ENCODE measurements at places on chromosomes 3 and 15.

GRCh38 chr3:38549957-38550840 lies 54.1 kb downstream of the EXOG start:
- peak; percentile 38 for DNase-seq

DNA sequence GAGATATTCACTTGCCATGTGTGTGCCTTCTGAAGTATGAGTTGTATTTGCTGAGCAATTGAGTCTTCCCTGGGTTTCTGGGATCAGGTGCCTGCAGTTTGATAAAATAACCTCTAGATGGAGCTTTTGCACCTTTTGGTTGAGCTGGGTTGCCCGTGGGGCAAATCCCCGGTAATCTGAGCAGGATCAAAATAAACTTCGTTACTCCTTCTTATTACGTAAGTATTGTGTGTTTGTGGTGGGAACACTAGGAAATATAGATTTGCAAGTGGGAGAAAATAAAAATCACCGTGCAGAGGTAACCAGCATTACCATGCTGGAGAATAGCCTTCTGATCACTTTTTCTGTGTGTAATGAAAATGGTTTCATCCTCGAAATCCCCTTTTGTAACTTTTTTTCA lies 277.4 kb upstream of the NR2E3 start:
- no peak for DNase-seq

GRCh38 chr15:64478863-64479262 lies 18.5 kb downstream of the ZNF609 start:
- DNase-seq: no peak

DNA sequence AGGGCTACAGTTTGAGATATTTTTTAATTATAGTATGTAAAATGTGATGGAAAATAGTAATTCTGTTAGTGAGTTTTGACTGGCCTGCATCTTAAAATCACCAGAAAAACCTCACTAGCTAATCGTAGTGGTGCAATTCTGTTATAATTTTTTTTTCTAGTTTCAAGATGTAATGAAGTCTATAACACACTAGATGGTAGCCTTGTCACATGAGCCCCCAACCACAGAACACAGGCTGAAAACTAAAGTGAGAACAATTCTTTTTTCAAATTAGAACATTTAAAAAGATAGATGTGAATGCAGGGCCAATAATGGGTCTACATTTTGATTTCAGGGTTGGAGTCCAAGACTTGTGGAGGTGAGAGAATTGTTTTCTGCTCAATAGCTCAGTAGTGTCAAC lies 83.3 kb upstream of the KCNH8 start:
- DNase-seq: no peak

- DNase-seq: no peak
Observed at GRCh38 chr15:61511089-61511488, 282.0 kb upstream of the RORA start.

DNA sequence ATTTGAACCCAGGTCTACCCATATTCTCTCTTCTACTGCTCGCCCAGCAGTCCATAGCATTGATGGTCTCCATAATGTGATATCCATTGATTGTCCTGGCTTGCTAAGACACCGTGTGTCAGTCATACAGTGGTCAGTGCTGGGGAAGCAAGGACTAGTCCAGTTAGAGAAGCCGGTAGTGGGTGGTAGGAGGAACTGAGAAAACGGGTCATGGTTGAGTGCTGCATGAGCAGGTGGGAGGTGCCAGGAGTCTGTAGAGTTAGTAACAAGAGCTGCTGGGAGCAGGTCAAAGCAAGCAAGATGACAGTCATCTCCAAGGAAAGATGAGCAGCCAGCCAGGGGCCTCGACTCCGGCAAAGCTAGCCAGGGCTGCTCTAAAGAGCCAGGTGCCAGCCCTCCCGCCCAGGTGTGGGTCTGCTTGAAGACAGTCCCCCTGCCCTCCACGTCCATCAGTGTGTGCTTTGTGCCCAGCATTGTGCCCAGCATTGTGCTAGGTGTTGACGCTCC lies 29.5 kb upstream of the USP3 start:
- no peak for DNase-seq

- peak; percentile 48 for DNase-seq
Observed at GRCh38 chr3:124592658-124593441, 137.4 kb upstream of the UMPS start.

- no peak for DNase-seq
Observed at GRCh38 chr3:191373327-191373726, 43.0 kb upstream of the UTS2B start.

DNA sequence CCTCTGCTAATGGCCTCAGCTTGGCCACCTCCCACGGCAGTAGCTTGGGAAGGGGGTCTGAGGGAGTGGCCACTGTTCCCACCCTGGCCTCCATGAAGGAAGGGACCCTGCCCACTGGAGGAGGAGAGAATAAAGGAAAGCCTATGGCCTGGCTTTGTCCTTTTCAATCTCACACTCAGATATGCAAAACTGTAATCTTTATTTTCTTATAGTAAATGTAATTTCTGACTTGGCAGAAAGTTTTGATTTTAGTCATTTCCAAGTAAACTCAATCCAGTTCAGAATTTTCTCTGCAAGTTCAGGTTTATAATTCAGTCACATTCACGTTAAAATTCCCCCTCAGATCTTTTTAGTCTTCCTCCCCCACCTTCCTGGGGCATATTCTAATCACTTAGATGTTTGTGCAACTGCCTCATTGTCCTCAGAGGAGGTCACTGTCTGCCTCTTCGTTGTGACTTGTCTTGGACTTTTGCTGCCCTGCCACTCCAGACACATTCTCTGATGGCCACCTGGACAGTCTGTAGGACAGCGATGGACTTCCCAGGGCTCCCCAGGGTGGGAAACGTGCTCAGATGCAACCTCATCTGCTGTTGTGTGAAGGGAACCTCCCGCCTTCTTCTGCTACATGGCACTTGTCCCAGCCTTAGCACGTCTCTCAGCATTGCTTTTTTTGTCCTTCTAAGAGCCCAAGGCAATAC lies 222.8 kb upstream of the TBL1XR1 start:
- no peak for DNase-seq

DNA sequence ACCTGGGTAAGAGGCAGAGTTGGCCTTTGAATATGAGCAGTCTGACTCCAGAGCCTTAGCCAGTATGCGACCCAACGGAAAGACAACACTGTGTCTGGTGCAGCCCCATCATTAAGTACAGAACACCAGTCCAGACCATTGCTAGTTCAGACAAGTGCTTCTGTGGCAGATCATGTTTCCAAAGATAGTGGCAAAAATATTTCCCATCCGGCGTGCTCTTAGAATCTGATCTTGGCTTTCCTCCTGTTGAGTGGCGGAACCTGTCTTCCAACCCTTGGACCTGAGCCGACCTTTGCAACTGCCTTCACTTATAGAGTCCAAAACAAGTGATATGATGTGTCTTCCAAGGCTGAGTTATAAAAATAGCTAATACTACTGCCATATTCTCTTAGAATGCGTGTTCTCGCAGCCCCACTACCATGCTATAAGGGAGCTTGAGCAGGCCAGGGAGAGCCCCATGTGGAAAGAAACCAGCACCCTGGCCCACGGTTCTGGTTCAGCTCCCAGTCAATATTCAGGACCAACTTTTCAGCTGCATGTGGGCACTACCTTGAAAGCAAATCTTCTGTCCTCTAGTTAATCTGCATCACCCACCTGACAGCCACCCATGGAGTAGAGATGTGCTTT lies 322.4 kb upstream of the SLCO3A1 start:
- DNase-seq: no peak

DNA sequence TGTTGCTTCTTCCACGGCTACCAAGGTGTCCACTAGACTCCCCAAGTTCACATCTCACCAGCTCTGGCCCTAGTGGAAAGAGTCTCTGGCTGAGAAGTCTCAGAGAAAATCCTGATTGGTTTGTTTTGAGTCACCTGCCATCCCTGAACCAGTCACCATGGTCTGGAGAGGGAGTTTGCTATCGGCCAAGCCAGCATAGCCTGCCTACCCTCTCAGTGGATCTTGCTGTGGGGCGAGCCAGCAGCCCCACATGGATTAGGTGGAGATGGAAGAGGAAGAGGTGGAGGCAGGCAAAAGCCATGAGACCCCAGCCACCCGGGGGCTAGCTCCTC lies 48.1 kb upstream of the FLNB start:
- DNase-seq: no peak

DNA sequence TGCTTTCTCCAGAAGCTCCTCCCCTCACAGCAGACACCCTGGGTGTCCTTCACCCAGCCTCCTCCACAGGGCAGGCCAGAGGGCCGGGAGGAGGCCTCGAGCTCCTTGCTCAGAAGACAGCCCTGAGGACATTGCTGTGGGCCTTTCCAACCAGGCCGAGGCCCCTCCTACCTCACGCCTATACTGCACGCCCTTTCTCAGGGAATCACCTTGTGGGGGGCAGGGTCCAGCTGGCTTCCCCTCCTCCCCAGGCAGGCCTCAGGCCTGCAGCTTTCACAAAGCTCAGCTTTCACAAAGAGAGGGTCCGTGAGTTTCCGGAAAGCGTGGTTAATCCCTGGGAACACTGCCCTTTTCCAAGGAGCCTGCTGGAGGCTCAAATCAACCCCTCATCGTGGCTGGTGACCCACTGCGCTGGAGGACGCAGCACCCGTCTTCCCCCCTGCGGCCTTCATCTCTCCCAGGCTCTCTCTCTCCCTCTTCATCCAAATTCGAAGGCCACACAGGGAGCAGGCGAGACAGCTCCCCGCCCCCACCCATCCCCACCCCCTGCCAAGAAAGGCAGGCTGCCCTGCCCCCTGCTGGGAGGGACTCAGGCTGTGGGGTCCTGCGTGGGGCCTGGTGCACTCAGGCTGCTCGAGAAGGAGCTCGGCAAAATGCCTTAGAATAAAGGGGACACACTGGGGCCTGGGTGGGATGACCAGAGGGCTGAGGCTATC lies 79.4 kb downstream of the OCA2 start:
- no peak for DNase-seq

GRCh38 chr3:134810850-134811249 lies 15.8 kb downstream of the EPHB1 start:
- DNase-seq: no peak

GRCh38 chr15:81480645-81481053 lies 106.6 kb upstream of the TMC3 start:
- DNase-seq: peak; percentile 53

- no peak for DNase-seq
Observed at GRCh38 chr15:74050556-74051234, 31.7 kb downstream of the GOLGA6A start.

GRCh38 chr15:72183781-72184164 lies 13.8 kb downstream of the GRAMD2A start:
- DNase-seq: no peak

- DNase-seq: no peak
Observed at GRCh38 chr3:171718493-171719185, 91.6 kb downstream of the PLD1 start.

DNA sequence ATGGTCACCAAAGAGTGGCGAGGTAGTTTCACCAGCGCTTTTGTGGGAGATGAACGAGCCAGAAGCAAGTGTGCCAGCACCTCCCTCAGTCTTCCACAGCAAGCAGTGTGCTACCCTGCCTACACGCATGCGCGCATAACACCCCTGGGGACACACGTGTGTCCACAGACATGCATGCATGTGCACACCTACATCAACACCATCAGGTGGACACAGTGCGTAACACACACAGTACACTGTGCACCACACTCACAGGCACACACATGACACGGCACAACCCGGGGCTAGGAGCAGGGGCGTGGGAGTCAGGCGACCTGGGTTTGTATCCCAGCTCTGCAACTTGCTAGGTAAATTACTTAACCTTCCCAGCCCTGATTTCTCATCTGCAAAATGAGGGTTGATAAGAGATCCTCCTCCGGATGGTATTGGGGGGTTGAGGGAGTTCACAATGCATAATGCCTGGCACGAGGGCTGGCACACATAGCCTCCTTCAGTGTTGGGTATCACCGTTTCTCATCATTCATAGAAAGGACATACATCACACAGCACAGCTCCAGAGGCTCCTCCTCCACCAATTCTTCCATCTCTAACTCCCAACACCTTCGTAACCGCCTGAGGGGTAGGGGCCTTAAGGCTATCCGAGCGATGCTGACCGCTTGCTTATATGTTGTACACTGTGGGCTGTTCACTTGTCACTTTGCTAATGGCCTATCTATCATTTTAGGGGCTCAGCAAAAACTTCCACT lies 174.9 kb downstream of the SMAD6 start:
- DNase-seq: peak; percentile 31

DNA sequence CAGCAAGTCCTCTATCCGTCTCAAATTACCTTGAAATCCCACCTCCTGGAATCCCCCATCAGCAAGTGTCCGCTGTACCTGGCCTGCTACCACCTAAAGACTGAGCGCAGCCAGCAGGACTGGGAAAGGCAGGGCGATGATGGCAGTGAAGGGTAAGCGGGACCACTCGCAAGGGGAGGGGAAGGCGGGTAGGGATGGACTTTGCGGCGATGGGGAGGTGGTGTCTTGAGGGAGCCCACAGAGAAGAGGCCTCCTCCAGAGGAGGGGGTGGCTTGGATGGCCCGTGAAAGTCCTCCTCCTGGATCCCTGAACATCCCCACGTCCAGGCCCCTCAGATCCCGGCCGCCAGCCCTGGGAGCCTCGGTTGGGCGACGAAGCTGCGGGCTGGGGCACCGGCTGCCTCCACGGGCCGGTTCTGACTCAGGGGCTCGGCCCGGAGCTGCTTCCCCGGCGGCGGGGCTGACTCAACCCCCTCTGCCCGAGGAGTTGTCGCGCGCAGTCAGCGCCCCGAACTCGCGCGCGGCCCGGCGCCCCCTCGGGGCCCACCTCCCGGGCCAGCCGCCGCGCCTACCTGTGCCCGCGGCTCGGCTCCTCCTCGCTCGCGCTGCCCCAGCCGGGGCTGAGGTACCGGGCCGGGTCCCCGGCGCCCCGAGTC lies 512 bp downstream of the LARP6 start:
- DNase-seq: no peak

DNA sequence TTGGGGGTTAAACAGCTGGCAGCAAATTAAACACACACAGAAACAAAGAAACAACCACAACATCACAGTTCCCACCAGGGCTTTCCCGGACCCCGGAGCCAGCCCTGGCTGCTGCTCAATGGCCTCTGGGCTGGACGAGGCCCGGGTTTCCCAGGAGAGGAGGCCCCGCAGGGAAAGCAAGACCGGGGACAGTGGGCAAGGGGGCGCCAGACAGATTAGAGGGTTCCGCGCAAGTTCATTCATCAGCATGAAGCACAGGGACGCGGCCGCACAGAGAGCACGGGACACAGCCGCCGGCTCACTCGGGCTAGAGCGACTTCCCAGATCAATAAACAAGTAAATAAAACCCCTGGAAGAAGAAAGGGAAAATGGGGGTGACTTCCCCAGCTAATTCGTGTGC lies 66.4 kb upstream of the RPL32 start:
- no peak for DNase-seq

GRCh38 chr15:79602180-79602579 lies 170.0 kb downstream of the MINAR1 start:
- no peak for DNase-seq

GRCh38 chr3:97882975-97883598 lies 61.3 kb downstream of the CRYBG3 start:
- peak; percentile 46 for DNase-seq

- DNase-seq: no peak
Observed at GRCh38 chr15:25508369-25509002, 69.7 kb upstream of the UBE3A start.

- no peak for DNase-seq
Observed at GRCh38 chr3:166291186-166291955, 454.1 kb upstream of the BCHE start.

Data from ureter (tissue), 1 donor.